ENCODE measurements at places on chromosomes 6 and 20.
A peak's percentile ranks its signal among the peaks of the same experiment; 100 is the strongest.

DNA sequence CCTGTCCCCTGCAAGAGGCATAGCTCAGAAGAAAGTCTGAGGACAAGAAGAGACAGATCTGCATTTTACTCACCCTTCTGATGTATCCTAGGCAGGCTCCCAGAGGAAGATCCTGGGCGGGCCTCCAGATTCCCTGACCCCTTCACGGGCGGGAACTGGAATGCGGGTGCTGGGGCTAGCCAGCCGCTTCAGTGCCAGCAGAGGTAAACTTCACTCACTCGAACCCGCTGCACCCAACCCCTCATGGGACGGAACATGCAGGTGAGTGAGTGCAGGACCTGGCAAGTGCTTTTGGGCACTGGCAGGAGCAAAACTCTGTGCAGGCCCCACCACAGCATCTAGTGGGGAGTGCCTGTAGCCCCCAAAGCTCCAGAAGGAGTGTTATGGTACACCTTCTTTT lies 171.8 kb downstream of the MMS22L start:
- no peak for DNase-seq

DNA sequence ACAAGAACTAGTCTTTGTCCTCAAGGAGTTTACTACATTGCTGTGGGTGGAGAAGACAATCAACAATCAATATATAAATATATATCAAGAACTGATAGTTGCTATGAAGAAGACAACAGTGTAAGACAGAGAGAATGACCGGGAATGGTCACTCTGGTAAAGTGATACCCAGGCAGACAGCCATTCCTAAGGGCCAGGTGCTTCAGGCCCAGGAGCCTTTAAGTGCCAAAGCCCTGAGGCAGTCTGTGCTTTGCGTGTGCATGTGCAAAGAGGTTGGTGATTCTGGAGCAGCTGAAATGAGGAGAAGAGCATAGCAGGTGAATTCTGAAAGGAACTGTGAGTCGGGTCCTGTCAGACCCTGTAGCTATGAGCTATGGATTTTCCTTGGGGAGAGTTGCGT lies 154.2 kb downstream of the DOK5 start:
- DNase-seq, result no peak

DNA sequence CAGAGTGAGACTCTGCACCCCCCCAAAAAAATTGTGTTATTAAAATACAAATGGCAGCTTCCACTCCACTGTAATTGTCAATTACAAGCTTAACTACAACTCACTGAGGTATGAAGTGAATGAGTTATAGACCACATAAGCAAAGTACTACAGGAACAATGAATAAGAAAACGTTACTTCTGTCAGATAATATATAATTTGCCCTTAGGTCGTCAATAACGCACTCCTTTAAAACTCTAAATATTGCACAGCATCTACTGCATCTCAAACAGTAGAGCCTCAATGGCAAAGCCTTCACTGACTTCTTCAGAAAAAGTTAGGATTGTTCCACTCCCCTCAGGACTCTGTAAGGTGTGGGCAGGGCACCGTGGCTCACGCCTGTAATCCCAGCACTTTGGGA lies 2.0 kb upstream of the HBS1L start:
- DNase-seq, result no peak

DNA sequence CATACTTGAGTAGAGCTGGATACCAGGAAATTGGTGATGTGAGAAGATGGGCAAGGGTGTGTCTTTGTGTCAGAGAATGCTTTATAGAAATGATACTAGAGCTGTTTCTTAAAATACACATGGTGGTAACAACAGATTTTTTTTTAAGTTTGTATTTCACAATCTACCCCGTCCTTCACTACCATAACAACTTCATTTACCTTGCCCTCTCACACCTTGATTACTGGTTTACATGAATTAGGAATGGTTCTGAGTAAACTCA lies 45.4 kb downstream of the RARS2 start:
- no peak for DNase-seq

- DNase-seq, result no peak
Observed at GRCh38 chr6:26493258-26493657, 6.8 kb upstream of the BTN1A1 start.

DNA sequence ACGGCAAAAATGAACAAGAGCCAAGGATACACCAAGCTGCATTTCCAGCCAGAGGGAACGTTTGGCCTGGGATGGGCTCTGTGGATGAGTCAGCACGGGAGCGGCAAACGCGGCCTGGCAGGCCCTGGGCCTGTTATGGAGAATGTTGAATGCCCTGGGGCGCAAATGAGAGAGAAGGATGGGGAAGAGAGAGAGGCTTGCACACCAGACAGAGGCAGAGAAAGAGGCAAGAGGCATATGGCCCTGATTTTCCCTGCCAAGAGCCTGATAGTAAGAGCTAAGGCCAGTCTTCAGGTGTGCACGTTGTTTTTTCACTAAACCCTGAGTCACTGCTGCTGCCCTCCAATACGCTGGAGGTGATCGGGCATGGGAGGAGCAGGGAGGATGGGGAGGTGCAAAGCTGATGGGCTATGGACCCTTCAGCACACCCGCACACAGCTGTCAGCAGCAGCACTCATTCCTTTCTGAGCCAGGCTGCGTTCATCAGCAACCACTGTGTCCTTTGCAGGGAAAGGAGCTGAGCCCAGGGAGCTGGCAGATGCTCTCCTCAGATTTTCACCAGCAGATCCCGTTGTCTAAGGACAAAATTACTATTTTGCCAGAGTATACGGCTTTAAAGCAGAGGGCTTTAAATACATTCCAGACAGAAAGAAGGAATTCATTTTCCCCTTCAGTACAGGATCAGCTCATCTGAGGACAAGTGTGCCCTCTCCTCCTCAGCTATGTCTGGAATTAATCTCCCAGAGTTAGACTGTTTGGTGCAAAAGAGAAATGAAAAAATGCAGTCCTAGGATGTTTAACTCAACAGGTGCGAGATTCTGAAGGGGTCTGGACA lies 61.7 kb upstream of the SLC22A23 start:
- DNase-seq, result peak; percentile 87

Data from MG63 (cell line).